Thoracic aorta (tissue), 2 donors: ENCODE measurements at places on chromosomes 7 and 10.

- DNase-seq: no peak
Measured at GRCh38 chr7:3112479-3113134, 68.9 kb upstream of the CARD11 start.

DNA sequence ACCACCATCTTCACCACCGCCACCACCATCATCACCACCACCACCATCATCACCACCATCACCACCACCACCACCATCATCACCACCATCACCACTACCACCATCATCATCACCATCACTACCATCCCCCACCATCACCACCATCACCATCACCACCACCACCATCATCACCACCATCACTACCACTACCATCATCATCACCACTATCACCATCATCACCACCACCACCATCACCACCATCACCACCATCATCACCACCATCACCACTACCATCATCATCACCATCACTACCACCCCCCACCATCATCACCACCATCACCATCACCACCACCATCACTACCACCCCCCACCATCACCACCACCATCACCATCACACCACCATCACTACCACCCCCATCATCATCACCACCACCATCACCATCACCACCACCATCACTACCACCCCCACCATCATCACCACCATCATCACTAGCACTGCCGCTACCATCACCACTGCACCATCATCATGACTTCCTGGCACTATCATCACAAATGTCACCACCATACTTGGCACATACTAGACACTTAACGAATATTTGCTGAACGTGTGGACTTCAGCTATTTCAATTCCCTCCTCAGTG, 25.3 kb upstream of the FZD8 start:
- DNase-seq: no peak

DNA sequence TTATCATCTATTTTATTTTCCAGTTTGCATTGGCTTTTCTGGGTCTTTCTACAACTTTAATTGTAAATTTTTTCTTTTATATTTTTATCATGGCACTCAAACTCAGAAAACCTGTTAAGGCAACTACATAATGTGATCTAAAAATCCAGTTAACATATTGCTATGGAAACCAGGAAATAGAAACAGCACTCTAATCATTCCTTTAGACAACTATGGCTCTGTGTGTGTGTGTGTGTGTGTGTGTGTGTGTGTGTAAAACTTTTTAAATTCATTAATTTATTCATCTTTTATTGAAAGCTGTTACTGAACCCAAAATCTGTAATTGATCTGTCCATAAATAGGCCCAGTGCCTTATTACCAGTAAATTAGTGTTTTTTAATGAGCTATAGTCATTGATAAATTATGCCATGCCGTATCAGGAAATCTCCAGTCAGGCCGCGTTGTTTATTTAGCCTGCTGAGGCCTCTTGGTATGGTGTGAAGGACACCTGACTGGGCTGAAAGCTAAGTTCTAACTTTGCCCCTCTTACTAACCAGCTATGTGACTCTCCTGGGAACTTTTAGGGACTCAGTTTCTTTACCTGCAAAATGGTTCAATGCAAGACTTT, 1.5 kb upstream of the MET start:
- DNase-seq: no peak

DNA sequence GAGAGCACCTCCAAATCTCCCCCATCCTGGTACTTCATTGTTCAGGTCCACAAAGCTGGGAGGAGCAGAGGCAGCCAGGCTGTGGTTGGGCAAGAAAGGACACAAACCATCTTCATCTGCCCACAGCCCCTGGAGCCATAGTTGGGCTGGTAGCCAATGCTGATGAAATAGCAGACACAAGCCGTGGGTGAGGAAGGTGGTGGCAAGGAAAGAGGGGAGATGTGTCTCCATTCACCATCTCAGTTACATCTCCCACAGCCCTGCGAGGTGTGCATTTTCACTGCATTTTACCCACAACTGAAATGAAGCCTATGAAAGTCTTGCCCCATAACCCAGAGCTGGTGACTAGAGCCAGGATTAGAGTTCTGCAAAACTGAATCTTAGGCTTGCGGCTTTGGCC, 35.0 kb downstream of the PIK3AP1 start:
- DNase-seq: no peak

DNA sequence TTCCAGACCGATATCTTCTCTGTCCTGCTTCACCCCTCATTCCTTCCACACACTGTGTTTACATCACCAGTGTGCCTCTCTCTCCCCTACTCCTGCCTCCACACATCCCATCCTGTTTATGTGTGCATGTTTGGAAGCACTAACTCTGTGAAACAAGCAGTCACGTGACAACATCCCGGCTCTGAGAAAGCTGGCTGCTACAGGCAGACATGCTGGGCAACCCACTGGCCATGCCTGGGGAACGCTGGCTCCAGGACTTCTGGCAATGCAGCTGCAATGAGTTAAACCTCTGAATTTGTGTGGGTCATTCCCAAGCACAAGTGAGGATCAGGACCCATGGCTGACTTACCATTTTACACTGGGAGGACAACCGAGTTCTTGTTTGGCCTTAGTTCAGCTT, 74.0 kb downstream of the WNT2 start:
- DNase-seq: no peak

DNA sequence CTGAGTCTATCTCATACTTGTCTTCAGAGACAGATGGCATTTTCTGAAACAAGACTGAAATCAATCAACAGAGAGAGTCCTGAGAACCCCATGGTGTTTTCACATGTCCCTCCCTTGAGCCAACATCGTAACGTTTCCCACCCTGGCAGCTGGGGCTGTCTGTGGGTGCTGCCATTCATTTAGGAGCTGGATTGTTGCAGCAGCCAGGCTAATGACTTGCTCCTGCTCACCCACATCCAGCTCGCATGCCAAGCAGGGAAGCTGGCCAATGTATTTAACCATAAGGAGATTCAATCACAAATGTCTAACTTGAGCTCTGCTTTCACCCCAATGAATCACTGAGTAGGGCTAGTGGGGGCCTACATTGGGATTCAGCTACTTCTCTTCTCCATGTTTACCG, 146.1 kb downstream of the ADRA2A start:
- DNase-seq: no peak

DNA sequence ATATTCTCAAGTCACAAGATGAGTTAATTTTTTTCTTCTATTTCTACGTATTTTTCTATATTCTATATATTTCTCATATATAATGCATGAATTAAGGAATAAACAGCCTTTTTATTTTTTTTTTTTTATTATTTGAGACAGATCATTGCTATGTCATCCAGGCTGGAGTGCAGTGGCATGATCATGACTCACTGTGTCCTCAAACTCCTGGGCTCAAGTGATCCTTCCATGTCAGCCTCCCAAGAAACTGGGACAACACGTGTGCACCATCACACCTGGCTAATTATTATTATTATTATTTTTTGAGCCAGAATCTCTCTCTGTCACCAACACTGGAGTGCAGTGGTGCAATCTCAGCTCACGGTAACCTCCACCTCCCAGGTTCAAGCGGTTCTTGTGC, 1.5 kb downstream of the CLDN12 start:
- no peak for DNase-seq

DNA sequence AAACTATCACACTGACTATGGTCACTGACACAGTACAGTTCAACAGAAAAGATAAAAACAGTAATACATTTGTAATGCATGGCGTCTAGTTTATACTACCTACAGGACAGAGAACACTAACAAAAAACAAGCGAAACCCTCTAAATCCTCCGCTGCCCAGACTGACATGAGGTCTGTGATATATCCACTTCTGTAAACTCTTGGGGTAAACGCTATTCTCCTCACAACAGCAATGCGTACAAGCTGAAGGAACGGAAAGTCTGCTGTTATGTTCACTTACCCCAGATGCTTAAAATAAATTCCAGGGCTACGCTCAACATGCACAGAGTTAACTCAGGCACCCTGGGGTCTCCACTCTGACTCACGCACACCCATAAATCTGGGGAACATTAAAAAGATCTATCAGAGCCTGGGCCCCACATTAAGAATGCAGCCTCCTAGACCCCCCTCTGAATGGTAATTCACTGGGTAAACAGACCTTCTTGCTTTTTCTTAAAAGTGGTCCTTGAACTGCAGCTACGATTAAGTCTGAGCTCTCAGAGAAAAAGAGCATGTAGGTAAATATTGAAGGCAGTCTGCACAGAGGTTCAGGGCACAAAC, 105.6 kb downstream of the CTBP2 start:
- no peak for DNase-seq

DNA sequence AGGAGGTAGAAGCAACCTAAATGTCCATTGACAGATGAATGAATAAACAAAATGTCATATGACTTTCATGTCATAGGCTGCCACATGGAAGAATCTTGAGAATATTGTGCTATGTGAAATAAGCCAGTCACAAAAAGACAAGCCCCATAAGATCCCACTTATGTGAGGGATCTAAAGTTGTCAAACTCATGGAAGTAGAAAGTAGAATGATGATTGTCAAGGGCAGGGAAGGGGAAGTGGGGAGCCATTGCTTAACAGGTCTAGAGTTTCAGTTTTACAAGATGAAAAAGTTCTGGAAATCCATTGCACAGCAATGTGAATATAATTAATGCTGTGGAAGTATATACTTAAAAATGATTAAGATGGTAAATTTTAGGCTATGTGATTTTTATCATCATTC, 229.3 kb upstream of the KMT2E start:
- DNase-seq: no peak

DNA sequence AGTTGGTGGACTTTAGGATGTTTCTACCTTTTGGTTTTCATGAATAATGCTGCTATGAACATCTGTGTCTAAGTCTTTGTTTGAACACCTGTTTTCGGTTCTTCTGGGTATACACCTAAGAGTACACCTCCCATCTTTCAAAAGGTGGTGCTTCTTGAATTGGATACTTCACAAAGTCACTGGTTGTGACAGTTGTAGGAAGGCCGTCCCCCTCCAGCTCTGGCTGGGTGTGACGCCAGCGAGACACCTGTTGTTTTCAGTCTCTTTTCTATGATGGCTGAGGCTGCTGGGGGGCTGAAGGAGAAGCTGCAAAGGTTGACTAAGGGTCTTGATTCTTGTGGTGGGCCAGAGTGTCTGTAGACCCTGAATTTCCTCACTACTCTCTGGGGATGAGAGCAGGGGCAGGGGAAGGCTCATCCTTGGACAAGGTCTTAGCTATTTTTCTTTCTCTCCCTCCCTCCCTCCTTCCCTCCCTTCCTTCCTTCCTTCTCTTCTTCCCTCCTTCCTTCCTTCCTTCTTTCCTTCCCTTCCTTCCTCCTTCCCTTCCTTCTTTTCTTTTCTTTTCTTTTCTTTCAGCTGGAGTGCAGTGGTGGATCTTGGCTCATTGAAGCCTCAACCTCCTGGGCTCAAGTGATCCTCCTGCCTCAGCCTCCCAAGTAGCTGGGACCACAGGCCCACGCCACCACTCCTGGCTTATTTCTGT, 5.6 kb downstream of the NEURL1 start:
- no peak for DNase-seq

DNA sequence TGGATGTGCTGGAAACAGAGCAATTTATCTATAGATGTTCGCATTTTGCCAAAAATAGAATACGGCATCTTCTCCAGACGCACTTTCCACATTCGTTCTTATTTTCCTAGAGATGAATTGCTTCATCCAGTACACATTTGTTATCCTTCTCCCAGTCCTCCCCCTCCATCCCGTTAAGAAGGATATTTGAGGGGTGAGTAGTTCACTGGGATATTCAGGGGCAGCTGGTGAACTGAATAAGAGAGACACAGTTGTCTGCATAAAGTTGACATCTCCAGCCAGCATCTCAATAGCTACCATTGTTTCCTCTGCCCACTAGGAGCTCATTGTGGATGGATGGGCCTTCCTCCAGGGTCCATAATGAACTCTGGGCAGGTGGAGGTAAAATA, 456.8 kb upstream of the NRP1 start:
- no peak for DNase-seq

- DNase-seq: no peak
Measured at GRCh38 chr7:2967705-2968104, 76.0 kb downstream of the CARD11 start.

GRCh38 chr10:117254338-117254737, 13.4 kb downstream of the SLC18A2 start:
- DNase-seq: no peak

GRCh38 chr7:64889686-64890162, 13.3 kb upstream of the ZNF273 start:
- DNase-seq: no peak

DNA sequence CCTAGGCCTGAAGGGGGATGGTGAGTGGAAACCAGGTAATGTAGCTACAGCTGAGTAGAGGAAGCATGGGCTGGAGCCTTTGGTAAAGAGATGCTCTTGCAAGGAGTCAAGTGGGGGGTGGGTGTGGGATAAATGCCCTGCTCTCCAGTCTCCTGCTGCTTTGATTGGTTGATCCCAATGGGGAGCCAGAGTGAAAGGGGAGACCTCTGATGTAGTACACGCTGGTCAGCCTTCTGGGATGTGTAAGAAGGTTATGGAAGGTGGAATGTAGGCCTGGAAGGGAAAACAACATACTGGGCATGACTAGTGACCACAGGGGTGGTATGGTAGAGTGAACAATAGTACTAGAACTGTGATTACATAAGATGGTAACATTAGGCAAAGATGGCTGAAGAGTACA, 44.3 kb downstream of the TET1 start:
- no peak for DNase-seq

DNA sequence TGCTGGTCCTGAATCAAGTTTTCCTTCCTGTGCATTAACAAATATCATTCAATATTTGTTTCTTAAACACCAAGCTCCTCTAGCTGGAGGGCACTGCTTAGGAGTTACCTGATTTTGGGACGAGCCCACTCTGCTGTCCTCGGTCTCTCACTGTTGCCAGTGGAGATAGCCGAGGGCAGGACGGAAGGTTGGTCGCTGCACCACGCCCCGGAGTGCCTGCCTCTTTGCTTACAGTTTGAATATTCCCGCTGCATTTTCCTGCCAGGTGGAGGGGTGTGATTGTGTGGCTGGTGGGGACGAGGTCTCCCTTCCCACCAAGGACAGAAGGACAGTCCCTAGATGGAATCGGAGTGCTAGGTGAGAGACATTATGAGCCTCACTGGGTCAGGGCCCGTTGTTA, 201.5 kb downstream of the DNAJB6 start:
- DNase-seq: no peak

- no peak for DNase-seq
Measured at GRCh38 chr10:86813982-86814381, 57.6 kb downstream of the BMPR1A start.

- no peak for DNase-seq
Measured at GRCh38 chr7:113004726-113005454, 81.7 kb downstream of the GPR85 start.

DNA sequence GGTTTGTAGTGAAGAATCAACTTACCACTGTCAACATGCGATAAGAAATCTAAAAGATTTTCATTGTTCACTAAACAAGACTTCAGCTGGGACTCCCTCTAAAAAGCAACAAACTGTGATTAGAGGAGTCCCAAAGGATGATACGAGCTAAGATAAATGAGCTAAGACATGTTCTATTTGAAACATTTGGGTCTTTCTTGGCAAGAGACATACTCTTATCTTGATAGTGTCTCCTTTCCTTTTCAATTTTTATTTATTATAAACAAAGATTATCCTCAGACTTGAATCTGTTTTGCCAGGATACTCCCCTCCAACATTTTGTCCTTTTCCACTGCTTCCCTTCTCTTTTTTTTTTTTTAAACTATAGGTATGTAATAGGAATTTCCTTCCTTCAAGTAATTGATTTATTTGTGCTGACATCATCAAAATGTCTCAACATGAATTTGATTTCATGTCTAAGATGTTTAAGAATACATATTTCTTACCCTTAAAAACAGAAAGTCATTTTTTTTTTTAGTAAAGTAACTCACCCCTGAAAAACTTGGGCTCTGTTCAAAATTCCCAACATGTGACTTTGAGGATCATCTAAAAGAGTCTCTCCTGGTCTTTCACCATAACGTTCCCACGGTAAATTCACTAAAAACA, 158.4 kb upstream of the NRP1 start:
- DNase-seq: no peak
